SW480 (cell line): ENCODE measurements at places on chromosomes 12 and 14.

GRCh38 chr12:84183576-84183975 is 729.0 kb downstream of the SLC6A15 start:
- no peak for DNase-seq

- DNase-seq = peak; percentile 6
These were observed 95.1 kb downstream of the NT5DC3 start for GRCh38 chr12:103745962-103746361.

DNA sequence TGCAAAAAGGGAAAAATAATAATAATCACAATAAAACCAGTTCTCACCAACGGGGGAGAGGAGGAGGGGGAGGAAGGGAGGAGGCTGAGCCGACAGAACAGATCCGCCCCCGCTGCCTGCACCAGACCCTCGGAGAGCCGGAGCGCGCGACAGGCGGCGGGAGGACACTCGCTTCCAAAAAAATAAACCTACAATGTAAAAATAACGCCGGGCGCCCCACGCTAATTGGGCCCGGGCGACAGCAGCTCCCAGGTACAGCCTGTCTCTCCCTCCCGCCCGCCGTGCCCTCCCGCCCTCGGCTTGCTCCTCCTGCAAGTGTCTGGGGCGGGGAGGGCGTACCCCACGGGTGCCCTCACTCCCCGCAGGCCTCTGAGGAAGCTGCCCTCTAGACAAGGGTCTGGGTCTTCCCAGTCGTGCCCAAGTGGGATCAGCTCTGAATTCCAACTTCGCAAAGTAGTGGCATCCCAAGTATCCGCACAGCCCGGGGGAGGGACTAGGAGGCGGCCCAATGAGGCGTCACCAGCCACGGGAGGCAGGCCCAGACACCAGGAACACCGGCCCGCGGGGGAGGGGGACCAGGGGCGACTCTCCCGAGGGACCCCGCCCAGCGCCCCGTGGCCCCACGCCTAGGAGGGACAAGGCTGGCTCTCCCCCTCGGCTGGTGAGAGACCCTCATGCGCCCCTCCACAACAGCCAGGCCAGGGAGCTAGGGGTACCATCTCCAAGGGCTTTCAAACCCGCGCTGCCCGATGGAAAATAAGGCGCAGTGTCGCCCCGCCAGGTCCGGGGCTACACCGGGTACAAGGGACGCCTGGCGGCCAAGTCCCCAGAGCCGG is 1.0 kb downstream of the NCOR2 start:
- peak; percentile 76 for DNase-seq

DNA sequence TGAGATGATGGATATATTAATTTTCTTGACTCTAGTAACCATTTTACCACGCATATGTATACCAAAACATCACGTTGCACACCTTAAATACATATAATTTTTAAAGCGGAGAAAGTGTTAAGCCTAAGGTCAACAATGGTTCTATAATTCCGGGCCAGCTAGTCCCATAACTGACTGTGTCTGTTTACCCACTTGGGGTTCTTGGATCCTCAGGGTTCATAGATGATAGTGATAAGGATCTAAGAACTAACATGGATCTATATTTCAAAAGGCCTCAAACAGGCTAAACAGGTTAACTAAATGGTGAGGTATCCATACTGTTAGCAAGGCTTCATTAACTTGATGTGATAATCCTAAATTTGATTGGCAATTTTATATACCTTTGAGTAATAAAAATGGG is 9.8 kb downstream of the SLC38A1 start:
- no peak for DNase-seq

DNA sequence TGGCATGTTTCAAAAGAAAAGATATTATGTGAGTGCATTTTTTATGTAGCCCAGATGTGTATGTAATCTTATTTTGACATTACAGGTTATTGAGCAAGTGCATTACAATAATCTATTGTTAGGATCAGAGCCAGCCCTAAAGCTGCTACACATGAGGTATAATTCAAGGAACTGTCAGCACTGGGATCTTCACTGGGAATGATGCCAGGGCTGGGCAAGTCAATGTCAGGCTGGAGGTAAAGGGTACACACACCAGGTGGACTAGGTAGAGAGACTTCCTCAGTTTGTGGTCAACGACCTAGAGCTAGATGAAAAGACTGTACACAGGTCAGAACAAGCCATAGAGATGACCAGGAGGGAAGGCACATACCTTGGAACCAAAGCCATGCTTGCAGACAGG is 15.4 kb downstream of the TRIM9 start:
- DNase-seq = peak; percentile 56

DNA sequence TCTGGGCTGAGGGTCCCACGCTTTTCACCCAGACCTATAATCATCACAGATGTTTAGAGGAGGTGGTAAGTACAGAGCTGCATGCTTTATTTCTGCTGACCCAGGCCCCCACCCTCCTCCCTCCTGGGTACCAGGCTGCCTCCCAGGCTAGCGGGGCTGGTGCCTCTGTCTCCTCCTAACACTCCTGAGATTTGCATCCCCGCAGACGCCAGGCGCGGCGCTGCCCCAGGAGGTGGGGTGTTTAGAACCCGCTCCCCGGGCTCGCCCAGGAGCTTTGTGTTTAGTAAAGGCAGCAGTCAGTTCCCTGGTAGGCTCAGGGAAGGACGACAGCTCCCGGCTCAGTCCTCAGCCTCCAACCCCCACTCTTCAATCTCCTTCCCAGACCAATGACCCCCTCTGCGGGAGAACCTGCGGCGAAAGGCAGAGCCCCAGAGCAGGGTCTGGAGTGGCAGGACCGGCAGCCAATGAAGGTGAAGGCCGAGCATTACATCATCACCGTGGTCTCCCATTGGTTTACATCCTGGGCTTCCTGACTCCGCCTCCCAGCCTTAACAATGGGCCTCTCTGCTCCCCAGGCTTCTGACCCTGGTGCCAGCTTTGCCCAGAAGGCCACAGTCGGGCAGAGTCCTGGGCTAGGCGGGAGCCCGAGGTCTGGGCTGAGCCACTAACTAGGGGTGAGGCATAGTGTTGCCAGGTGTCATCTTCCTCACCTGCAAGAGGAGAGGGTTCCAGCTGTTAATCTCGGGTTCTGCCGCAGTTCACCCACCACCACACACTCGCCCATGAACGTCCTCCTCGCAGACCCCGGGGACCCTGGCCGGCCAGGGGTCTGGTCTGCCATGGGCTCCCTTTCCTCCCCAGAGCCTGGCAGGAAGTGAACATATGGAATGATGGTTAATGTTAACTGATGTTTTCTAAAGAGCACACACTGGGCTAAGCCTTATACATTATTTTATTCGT is 57.5 kb downstream of the CALM1 start:
- peak; percentile 84 for DNase-seq
